ENCODE measurements at places on chromosomes 2 and 18.

DNA sequence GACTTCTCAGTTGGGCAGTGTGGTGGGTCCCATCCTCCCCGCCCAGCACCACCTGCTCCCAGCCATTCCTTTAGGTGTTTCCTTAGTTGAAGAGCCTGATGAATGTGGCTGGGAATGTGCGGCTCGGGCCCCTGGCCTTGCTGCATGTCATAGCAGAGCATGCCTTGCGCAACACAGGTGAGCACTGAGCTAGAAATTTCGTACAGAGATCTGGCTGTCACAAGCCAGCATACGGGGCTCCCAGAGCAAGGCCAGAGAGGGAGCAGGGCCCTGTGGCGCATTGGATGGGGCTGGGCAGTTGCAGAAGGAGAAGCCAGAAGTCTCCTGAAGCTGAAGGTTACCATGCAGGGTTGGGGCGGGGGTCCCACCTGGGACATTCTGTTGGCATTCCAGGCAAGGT is 129.7 kb downstream of the WDSUB1 start:
- DNase-seq, result no peak

DNA sequence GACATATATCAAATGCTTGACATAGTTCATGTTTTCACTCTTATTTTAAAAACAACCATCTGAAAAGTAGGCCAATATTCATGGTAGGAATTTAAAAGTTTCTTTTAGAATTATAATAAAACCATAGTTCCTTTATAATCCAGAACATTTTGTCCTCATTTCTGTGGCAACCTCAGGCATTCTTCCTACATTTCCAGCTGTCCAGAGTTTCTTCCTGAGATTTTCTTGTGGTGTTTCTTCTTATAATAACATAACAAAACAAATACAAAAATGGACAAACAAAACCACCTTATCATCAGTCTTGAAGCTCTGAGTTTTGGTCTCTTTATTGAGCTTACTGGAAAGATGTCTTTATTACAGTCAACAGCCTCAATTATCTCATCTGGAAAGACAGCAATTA is 2028.6 kb upstream of the CELF4 start:
- no peak for DNase-seq

DNA sequence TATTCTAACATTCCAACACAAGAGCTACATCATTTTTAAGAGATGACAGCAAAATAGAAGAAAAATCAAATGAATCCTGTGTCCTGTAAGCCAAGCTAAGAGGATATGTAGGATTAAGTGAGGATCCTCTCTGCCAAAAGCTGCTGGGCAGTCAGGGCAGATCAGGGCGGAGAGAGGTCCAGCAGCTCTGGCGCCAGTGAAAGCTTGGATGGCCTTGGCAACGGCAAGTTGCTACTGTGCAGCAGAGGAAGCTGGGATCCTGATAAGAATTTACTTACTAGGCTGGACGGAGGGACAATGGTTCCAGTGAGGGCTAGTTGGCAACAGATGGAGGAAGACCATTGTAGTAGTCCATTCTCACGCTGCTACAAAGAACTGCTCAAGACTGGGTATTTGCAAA is 391.5 kb downstream of the XIRP2 start:
- no peak for DNase-seq

DNA sequence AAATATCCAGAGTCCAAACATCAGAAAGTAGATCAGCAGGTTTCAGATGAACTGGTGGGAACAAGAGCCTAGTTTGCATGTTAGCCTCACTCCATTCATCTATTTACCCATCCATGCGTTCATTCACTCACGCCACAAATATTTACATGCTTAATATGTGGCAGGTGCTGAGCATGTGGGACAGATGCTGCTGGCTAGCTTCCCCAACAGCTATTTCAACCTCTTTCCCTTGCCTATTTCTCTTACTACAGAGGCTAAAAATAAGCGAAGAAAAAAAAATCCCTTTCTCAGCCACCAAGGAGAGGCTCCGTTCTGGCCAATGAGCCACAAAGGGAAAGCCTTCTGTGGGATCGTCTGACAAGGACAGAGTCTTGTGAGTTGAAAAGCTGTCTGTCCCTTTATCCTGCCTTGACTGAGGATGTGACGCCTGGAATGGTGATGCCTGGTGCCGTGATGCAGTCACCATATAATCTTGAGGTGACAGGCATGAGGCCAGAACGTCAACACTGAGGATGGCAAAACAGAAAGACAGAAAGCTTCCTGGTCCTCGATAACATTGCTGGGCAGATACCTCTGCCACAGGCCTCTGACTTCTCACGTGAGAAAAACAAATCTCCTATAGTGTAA is 78.2 kb downstream of the KCTD1 start:
- DNase-seq, result no peak

DNA sequence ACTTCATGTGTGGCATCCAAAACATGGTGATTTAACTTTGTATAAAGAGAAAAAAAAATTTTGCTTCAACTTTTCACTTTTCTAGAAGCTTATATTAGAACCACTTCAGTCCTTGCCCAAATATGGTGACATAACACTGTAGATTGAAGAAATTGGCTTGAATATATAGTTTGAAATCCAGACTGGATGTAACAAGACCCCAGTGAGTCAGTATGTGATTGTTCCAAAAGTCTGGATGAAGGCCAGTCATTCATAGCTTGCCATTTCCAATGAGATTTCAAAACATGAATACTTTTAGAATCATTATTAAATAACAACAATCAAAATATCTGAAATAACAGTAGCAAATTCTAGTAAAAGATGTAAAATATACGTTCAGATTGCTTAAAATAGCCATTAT is 104.8 kb upstream of the FN1 start:
- DNase-seq, result peak; percentile 7

DNA sequence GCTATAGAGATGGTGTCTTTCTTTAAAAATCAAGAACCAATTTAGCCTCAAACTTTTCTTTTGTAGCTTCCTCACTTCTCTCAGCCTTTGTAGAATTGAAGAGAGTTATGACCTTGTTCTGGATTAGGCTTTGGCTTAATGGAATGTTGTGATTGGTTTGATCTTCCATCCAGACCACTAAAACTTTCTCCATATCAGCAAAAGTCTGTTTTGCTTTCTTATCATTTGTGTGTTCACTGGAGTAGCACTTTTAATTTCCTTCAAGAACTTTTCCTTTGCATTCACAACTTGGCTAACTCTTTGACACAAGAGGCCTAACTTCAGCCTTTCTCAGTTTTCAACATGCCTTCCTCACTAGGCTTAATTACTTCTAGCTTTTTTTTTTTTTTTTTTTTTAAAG is 193.1 kb downstream of the ACOXL start:
- no peak for DNase-seq

GRCh38 chr2:27720004-27720551 is 51.4 kb upstream of the MRPL33 start:
- peak; percentile 97 for DNase-seq

DNA sequence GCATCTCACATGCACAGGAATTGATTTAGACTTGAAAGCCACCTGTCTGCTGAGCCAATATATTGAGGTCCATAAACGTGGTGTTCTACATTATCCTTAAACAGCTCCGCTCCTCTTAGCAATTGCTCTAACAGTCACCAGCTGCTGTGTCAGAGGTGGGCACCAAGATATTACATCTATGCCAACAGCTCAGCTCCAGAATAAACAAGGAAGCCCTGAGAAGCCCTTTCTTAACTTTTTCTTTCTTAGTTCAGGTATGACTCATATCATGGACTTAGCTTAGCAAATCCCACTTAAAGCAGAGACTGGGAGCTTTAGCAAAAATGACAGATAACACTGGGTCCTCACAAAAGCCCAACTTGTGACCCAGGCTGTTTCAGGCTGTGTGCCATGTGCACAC is 436.6 kb downstream of the IRS1 start:
- peak; percentile 19 for DNase-seq

- DNase-seq, result no peak
Observed at GRCh38 chr2:70553334-70553583, 367 bp downstream of the TGFA start.

DNA sequence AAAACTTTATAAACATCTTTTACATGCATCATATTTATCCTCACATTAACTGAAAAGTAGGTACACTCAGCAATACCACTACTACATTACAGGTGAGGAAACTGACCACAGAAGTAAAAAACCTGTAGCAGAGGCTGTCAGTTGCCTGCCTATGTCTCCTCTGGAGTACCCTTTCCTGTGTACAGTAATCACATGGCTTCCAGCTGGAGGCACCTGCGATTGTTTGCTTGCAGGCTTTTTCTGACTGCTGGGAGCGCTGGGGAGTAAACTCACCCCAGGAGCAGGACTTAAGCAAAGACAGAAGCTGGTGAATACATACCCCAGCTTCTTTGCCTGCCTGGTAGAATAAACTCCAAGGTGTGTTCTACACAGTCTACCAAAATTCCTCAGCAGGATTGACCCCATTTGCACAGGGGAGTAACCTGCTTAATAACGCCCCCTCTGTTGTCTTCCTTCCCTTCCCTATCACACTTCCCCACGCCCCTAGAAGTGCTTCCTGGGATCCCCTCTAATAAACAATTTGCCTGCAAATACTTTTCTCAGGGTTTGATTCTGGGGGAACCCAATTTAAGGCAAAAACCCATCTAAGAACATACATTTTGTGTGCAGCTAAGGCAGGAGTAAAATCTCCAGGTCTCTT is 138.9 kb downstream of the PTH2R start:
- no peak for DNase-seq

DNA sequence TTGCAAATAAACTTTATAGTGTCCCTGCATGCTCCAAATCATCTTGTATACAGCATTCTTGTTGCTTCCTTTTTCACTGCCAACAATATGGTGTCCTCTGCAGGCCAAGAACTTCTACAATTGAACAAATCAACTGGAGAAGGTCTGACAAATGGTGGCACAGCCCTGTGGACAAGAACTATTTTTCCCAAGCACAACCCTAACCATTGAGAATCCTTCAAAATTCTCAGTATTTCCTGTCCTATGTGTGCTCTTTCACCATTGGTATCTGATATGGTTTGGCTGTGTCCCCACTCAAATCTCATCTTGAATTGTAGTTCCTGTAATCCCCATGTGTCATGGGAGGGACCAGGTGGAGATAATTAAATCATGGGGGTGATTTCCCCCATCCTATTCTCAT is 865.1 kb upstream of the ACVR2A start:
- DNase-seq, result no peak

DNA sequence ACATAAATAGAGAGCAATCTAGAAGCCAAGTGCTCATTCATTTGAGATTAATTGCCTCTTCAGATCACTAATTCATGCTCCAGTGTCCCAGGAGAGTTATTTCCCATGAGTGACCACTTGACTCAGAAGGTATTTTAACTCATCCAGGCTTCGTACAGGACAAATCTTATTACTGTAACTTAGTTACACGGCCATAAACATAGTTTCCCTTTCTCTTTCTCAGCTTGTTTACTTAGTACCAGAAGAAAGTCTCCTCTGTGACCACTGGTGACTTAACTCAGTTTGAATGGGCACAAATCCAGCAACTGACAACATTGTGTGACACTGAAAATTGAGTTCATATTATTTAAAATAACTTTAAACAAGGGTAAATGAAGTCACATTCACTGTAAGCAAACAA is 25.3 kb downstream of the MMADHC start:
- DNase-seq, result peak; percentile 77

DNA sequence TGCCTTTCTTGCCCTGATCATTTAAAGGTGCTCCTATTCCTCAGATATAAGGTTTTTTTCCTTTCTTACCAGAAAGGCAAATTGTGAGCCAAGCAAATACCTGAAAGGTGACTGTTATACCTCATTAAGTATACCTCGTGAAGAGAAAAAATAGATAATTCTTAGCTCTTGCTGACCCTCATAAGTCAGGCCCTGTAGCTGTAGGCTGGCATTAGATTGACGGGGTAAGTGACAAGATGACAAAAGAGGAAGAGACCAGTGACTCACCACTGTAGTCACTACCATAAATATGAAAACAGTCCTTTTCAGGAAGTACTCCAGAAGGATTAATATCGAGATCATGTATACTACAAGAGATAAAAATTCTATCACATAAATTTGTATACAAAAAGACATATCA is 104.6 kb downstream of the PTPN4 start:
- DNase-seq, result no peak

DNA sequence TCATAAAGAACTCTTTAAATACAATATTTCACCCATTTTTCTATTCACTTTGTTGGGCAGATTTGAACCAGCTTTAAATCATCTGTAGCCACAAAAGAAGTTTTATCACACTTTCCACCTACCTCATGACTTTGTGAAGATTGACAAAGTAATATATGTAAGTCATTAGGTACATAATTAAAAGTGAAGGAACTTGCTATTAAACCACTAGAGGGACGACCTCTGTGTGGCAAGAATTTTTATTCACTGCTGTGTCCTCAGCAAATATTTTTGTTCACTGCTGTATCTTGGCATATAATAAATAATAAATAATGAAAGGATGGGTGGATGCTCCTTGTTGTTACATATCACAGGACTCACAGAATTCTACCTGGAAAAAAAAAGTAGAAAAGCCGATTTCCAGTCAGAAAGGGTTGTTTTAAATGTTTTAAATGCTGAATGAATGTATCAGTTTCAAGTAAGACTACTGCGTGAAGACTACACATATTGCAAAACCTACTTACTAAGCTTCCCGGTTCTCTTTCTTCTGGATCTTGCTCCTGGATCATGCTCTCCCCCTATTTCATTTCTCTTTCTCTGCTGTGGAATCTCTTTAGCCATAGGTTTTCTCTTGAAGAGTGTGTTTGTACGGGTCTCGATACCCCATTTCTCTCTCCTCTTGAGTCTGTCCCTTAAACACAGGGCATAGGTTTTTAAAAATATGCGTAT is 44.8 kb downstream of the KCMF1 start:
- no peak for DNase-seq

- no peak for DNase-seq
Observed at GRCh38 chr18:22448238-22448637, 30.5 kb upstream of the CTAGE1 start.

DNA sequence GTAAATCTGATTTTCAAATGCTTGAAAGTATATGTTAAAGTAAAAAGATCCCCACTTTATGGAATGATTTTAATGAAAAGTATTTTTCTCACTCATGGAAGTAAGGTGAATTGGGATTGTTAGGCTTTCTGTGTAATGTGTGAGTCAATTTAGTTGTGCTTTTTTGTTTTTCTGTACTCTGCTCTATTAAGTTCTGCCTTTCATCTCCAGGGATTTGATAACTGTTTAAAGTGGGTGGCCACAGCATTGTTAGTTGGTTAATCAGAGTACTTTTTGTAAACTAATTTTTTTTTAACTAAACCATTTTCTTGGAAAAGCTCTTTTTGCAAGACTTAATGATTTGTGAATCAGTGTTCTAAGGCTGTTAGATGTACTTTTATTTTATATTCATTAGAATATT is 76.8 kb downstream of the ABI2 start:
- DNase-seq, result no peak
